ENCODE measurements at places on chromosomes 16 and 17.
A peak's percentile ranks its signal among the peaks of the same experiment; 100 is the strongest.

GRCh38 chr17:15364615-15365014, 23.2 kb upstream of the TEKT3 start:
- DNase-seq = no peak

DNA sequence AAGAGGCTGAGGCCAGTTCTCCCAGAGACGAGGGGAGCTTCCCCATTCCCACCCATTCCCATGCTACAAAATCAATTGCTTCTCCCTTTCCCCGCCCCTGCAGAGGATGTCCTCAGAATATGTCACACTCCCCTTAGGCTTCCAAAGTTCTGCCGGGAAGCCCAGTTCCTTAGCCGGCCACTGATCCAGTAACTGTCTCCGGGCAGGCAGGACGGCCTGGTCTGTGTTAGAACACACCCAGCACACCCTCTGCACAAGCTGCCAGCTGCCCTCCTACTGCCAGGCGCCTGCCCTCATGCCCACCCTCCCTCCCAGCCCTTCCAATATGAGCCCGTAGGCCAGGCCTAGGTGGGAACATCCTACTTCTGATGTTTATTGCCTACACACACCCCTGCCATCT, 31.1 kb downstream of the SGSM2 start:
- no peak for DNase-seq

- DNase-seq = no peak
Measured at GRCh38 chr17:46727572-46728348, 90.7 kb downstream of the WNT3 start.

DNA sequence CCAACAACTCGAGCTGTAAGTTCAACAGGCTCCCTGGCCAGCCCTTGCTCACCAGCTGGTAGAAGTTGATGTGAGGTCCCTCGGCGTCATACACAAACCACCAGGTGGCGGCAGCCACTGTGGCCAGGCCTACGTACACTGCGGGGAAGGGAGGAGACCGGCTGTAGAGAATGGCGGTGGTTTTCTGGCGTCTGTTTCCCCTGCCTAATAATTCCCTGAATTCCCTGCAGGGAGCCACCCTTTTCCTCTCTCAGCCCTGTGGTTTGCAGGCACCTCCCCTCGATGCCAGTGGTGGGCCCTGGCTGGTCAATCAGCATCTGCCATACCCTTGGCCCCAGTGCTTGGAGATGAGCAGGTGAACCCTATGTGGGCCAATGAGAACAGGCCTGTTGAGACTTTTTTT, 18.9 kb upstream of the P2RX1 start:
- DNase-seq = peak; percentile 14

DNA sequence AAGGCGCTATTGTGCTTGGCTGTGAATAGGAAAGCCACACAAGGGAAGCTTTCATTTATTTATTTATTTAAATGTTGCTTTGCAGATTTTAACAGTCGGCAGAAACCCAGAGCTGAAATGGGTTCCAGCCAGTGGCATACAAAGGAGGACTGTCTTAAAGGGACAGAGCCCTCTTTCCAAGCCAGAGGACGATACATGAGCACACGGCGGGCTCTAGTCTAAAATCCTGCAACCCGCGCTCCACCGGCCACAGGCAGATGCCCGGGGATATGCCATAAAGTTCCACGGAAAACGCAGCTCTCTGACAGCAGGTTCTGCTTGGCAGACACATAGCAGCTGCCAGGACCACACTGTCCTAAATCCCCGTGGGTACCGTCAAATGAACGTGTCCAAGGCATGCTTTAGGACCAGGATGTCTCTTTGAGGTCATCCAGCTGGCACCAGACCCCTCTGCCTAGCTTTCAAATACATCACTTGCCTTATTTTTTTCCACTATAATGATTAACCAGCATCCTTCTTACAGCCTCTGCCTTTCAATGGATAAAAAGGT, 64.6 kb downstream of the CYTH1 start:
- no peak for DNase-seq

DNA sequence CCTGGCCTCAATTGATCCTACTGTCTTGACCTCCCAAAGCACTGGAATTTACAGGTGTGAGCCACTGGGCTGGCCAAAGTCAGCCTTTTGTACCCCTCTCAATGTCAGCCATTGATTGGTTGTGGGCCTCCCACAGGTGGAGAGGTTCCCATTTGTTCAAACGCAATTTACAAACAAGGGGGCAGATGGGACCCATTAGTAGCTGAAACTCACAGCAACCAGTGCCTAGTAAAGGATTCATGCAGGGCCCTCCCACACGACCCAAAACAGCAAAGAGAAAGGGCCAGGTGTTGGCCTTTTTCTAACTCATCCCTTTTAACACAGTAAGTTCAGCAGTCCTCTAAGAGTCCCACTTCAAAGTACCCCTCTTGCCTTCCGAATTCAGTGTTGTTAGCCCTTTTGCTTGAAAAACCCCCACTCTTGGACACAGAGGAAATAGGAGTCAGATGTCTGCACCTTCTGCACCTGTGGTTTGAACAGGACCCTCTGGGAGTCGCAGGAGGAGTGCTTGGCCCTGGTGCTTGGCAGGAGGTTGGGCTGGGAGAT, 89.2 kb downstream of the PITPNC1 start:
- DNase-seq = no peak

DNA sequence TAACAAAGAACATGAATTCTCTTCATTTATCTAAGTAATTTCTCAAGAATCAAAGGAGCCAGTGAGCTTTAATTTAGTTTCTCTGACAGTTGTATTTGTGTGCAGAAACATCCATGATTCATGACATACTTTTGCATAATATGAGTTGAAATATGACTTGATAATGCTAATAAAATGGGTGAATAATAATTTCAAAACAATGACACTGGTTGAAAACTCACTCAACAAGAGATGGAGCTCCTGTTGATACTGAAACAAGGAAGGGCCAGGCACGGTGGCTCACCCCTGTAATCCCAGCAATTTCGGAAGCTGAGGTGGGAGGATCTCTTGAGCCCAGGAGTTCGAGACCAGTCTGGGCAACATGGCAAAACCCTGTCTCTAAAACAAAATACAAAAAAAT, 147.0 kb downstream of the MAP2K6 start:
- DNase-seq = no peak

DNA sequence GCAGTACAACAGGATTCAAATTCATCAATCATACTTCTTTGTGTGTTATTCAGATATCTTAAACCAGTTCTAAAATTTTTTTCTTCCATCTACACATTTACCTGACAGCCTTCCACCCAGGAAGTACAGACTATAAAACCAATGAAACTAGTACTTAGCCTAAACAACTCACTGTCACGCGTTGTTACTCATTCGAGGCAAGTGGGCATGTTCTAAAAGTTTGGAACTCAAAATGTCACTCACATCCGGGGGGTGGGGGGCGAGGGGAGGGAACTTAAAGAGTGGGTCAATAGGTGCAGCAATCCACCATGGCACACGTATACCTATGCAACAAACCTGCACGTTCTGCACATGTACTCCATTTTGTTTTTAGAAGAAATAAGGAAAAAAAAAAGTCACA, 90.4 kb upstream of the PLEKHM1 start:
- no peak for DNase-seq

- peak; percentile 10 for DNase-seq
Measured at GRCh38 chr16:57955572-57956188, 15.2 kb downstream of the CNGB1 start.

Measured in LoVo (cell line).